ENCODE measurements at places on chromosomes 3 and 15.

DNA sequence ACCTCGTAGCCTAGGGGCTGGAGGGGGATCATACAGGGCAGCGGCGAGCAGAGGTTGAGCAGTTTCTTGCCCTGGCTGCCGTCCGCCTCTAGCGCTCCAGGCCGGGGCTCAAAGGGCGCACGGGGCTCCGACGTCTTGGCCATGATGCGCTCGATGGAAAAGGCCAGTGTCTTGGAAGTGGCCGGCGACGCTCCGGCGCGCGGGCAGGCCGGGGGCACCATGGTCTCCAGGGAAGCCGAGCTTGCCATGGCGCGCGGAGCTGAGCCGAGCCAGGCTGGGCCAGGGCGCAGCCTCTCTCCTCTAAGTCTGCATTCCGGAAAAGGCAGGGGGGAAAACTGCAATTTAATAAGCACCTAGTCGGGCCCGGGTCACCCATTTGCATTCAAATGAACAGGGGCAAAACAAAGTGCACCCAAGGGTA lies 719 bp downstream of the FEZF2 start:
- no peak for DNase-seq

GRCh38 chr3:130276203-130276803 lies 69.2 kb upstream of the COL6A5 start:
- no peak for DNase-seq

- DNase-seq = no peak
Measured at GRCh38 chr3:120427201-120427600, 23.6 kb downstream of the FSTL1 start.

- DNase-seq = no peak
Measured at GRCh38 chr3:188974856-188975599, 196.7 kb upstream of the TPRG1 start.
